ENCODE measurements at places on chromosomes 11 and 22. TPM values are rescaled to one million over a fixed set of nuclear protein-coding genes. Genes with fewer than 3 reads are reported as not detected.

GRCh38 chr11:91984033-91984584 lies 240.5 kb upstream of the FAT3 start:
- H3K4me3 ChIP-seq, result no peak overlapping the region
- H3K4me1 ChIP-seq, result no peaks in the 10 kb centered on the region

DNA sequence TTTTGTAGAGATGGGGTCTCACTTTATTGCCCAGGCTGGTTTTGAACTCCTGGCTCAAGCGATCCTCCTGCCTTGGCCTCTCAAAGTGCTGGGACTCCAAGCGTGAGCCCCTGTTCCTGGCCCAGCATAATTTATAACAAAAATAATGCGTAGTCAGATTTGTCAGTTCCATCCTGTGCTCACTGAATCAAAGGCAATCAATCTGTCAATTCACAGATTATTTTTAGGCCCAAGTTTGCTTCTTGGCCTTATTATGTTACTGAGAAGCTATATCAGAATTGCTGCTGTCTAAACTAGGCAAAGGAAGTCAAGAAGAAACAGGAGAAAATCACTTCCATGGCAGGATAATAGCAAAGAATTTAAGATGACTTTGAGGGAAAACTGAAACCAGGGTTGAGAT lies 8.7 kb downstream of the DLAT start:
- no peak for DNase-seq
- H3K4me3 ChIP-seq, result no peak overlapping the region
- H3K27ac ChIP-seq, result no peak overlapping the region

DNA sequence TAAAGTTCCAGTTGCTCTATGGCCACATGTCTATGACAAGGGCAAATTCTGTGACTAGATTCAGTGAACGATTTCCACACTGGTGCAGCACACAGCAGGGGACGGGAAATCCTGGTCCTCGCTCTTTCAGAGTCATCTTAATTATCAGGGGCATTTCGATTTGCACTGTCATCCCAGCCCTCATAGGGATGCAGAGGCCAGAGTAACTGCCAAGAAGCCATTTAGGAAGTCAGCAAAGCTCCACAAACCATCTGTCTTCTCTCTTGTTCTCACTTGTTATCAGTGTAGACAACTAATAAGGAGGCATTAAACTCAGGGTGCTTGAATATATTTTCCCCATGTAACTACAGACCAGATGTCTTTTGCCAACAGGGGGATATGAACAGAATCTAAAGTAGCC lies 151.7 kb downstream of the STK33 start:
- no peaks in the 10 kb centered on the region for H3K4me1 ChIP-seq
- DNase-seq, result no peak
- no peaks in the 10 kb centered on the region for H3K27me3 ChIP-seq
- H3K27ac ChIP-seq, result no peak overlapping the region
- no peaks in the 10 kb centered on the region for H3K36me3 ChIP-seq

- H3K36me3 ChIP-seq, result no peaks in the 10 kb centered on the region
- no peak overlapping the region for H3K27ac ChIP-seq
- H3K27me3 ChIP-seq, result no peaks in the 10 kb centered on the region
- H3K4me3 ChIP-seq, result no peak overlapping the region
- no peak for DNase-seq
These were observed 2.0 kb downstream of the IFT27 start for GRCh38 chr22:36773935-36774334.

- H3K36me3 ChIP-seq, result peaks cover 43% of the 10 kb centered on the region
- no peak overlapping the region for H3K27ac ChIP-seq
- H3K4me3 ChIP-seq, result no peak overlapping the region
- no peak for DNase-seq
These were observed 16.0 kb upstream of the ADORA2A start for GRCh38 chr22:24411256-24412004.

DNA sequence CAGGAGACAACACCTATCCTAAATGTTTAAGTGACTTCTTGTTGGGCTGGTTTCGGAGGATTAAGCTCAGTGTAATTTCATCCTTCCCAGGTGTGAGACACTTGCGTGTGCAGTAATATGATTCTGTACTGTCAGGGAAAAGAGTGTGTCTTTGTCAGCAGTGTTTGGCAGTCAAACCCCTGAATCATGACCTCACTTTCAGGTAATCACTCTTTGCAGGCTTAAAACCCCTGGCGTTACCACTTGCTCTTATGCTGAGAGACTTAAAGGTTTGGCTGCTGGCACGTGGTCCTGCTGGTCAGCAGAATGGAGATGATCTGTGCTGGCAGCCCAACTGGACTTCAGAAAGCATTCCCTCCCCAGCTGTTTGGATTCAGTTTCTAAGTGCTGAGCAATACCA lies 56.1 kb downstream of the APIP start:
- DNase-seq, result no peak
- no peaks in the 10 kb centered on the region for H3K36me3 ChIP-seq
- H3K4me3 ChIP-seq, result no peak overlapping the region
- H3K27me3 ChIP-seq, result no peaks in the 10 kb centered on the region
- H3K27ac ChIP-seq, result no peak overlapping the region
- H3K4me1 ChIP-seq, result no peaks in the 10 kb centered on the region

GRCh38 chr11:98874050-98874449 lies 146.7 kb upstream of the CNTN5 start:
- no peaks in the 10 kb centered on the region for H3K4me1 ChIP-seq
- no peak overlapping the region for H3K27ac ChIP-seq
- H3K4me3 ChIP-seq, result no peak overlapping the region
- DNase-seq, result no peak
- H3K27me3 ChIP-seq, result no peaks in the 10 kb centered on the region
- no peaks in the 10 kb centered on the region for H3K36me3 ChIP-seq

DNA sequence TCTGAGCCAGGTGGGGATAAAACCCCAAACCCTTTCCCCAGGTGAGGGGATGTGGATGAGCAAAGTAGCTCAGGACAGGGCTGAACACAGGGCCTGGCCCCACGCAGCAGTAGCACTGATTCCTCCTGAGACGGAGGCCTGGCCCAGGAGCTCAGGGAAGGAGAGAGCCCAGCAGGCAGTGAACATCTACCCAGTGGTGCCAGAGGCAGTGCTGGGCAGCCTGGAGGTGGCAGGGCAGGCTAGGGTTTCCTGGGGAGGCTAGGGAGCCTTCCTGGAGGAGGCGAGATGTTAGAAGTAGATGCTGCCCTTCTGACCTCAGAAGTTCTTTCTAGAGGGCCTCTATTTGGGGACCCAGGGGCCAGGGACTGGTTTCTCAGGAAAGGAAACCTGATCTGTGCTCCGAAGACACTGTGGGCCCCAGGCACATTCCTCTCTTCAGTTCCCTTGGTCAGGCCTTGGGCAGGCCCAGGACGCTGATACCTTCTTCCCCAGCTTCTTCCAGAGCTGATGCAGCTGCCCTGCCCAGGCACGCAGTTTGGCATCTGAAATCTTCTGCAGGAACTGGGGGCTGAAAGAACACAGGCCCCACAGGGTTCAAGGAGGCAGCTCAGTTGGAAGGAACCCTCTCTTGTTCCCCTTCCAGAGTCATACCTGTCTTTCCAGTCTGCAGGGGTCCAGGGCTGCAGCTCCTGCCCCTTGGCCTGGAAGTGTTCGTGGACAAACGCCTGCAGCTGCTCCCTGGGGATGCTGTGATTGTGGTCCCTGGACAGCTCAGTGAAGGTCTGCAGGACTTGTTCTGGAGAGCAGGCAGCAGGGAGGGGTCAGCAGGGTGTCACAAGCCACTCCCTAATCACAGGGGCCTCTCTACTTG lies 16.8 kb downstream of the TREH start:
- no peak overlapping the region for H3K4me3 ChIP-seq
- no peaks in the 10 kb centered on the region for H3K27me3 ChIP-seq
- peaks cover 2% of the 10 kb centered on the region for H3K4me1 ChIP-seq
- no peak for DNase-seq
- no peak overlapping the region for H3K27ac ChIP-seq

DNA sequence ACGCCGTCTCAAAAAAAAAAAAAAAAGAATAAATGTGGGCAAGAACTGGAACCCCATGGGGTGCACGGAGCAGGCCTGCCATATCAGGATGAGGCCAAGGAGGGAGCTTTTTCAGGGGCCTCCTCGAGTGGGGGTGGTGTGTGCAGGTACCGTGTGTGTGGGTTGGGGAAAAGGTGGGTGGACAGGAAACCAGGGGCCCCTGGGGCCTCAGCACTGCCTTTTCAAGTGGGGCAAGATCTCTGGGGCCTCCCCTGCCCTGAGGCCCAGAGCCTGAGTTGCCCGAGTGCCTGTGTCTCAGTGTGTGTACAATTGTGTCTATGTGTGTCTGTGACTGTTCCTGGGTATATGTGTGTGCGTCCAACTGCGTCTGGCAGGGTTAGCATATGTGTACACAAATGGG lies 23.8 kb downstream of the TEF start:
- H3K4me1 ChIP-seq, result no peaks in the 10 kb centered on the region
- no peaks in the 10 kb centered on the region for H3K36me3 ChIP-seq
- no peak overlapping the region for H3K4me3 ChIP-seq
- H3K27ac ChIP-seq, result no peak overlapping the region
- no peak for DNase-seq

DNA sequence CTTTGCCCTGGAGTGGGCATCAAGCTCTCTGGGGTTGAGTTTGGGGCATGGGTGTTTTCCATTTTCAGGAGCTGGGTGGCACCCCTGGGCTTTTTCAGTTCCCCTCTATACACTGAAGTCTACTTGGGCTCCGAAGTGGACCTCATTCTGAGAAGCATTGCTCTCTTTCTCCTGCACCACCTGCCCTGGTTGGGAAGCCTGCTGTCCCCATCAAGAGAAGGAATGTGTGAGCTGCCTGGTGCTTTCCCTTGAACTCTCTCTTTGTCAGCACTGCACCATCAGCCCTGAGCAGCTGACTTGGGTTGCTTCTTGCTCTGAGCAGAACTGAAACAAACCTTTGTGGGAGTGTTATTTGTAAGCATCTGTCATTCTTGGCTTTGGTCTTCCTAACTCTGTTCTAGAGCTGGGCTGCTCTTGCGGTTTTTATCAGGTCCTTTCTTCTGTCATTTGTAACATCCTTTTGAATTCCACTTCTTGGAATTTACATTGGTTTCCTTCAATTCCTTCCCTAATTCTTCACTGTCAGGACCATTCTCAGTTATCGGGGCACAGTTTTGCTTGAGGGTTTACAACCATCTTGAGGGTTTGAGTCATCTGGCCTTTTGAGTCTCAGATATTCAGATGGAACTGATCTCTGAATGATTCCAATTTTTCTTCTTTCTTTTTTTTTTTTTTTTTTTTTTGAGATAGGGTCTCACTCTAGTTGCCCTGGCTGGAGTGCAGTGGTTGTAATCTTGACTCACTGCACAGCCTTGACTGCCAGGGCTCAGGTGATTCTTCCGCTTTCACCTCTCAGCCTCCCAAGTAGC lies 20.5 kb downstream of the UBE2L3 start:
- no peak overlapping the region for H3K4me3 ChIP-seq
- peaks cover 4% of the 10 kb centered on the region for H3K36me3 ChIP-seq
- no peak for DNase-seq
- no peak overlapping the region for H3K27ac ChIP-seq
- H3K4me1 ChIP-seq, result peaks cover 9% of the 10 kb centered on the region

- no peak overlapping the region for H3K27ac ChIP-seq
- no peaks in the 10 kb centered on the region for H3K27me3 ChIP-seq
- H3K4me1 ChIP-seq, result no peaks in the 10 kb centered on the region
- no peaks in the 10 kb centered on the region for H3K36me3 ChIP-seq
- no peak overlapping the region for H3K4me3 ChIP-seq
These were observed 14.5 kb downstream of the CRTAM start for GRCh38 chr11:122852796-122853160.

DNA sequence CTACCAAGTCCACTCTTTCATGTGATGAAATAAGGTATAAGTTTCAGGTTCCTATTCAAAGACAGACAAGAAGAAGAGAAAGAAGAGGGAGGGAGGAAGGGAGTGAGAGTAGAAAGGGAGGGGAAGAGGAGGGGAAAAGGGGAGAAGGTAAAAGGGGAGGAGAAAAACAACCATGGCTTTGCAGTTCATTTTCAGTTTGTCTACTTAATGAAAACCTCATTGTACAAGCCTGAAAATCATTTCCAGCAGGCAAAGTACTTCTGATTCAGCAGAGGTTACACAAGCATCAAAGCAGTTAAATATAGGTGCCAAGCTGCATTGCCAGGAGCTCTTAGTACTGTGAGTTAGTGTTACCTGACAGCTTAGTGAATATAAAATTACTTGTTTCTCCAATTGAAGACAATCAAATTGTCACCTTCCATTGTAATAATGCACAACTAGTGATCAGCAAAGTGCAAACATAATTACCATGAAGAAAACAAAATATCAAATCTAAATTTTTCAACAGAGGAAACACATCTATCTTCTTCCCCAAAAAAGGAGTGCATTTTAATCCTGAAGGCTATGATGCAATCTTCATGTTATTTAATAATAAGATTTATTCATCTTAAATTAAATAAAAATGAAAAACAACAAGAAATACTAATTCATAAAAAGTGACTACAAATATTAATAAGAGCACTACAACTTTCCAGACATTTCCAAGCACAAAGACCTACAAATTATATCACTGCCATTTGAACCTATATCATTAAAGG lies 8.2 kb downstream of the SOX6 start:
- H3K27ac ChIP-seq, result no peak overlapping the region
- H3K36me3 ChIP-seq, result no peaks in the 10 kb centered on the region
- H3K4me3 ChIP-seq, result no peak overlapping the region
- no peak for DNase-seq

DNA sequence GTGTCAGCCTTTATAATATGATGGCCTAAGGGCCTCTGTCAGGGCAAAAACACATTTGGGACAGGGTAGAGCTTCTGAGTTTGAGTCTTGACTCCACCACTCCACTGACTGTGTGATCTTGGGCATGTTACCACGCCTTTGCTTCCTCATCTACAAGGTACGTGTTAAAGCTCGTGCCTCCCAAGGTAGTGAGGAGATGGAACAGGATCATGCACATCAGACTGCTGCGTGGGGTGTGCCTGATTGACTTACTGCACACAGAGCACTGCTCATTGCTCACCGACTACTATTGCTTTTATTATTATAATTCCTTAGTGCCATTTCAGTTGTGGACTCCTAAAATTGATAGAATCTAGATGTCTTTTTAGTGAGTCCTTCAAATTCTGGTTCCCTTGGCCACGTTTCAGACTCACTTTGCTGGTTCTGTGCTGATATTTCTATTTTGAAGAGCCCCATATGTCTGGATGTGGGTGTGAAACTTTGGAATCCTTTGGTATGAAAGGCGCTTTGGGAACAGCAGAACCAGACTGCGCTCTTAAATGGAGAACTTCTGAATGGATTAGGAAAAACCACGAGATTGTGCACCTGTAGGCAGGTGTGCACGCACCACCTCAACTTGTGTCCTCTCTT lies 44.1 kb upstream of the RAB1B start:
- H3K4me1 ChIP-seq, result no peaks in the 10 kb centered on the region
- no peaks in the 10 kb centered on the region for H3K27me3 ChIP-seq
- no peak overlapping the region for H3K27ac ChIP-seq
- H3K36me3 ChIP-seq, result peaks cover 32% of the 10 kb centered on the region
- DNase-seq, result no peak

GRCh38 chr11:131460931-131461330 lies 90.5 kb downstream of the NTM start:
- H3K36me3 ChIP-seq, result no peaks in the 10 kb centered on the region
- no peaks in the 10 kb centered on the region for H3K27me3 ChIP-seq
- no peak overlapping the region for H3K4me3 ChIP-seq

- H3K36me3 ChIP-seq, result no peaks in the 10 kb centered on the region
- H3K27me3 ChIP-seq, result no peaks in the 10 kb centered on the region
- H3K27ac ChIP-seq, result no peak overlapping the region
These were observed 56.3 kb upstream of the SOX6 start for GRCh38 chr11:16412525-16413172.

Gene PLAAT4
- total RNA-seq, result 1.1 TPM

Gene SCN4B
- total RNA-seq, result 1.1 TPM

Gene PRAME
- total RNA-seq, result not detected

Gene FBXO7
- 47.0 TPM for total RNA-seq

Gene HSPB2
- total RNA-seq, result not detected

Gene GLYATL1
- 8.6 TPM for total RNA-seq

Gene KLHDC7B
- total RNA-seq, result not detected

Gene TRPM5
- not detected for total RNA-seq

Gene OR4C5
- total RNA-seq, result not detected
